Erythroblast (primary cell): ENCODE measurements at places on chromosomes 11 and 22.

GRCh38 chr11:72823105-72823804 is 9.0 kb downstream of the ATG16L2 start:
- DNase-seq, result no peak

DNA sequence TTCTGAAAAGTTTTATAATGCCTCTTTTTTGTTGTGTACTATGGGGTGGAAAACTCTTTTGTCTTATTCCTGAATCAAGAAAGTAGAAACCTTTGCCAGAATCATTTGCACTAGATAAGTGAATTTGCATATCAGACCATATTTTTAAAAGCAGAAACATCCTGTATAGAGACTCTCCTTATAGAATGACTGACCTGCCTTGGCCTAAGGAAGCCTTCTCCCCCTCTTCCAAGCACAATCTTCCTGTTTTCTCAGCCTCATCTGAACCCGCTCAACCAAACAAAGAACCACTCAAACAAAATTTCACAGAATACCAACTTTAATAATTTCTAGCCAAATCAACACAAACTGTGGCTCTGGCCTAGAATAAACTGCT is 60.3 kb downstream of the SIK3 start:
- DNase-seq, result no peak

- DNase-seq, result no peak
Observed at GRCh38 chr22:44795701-44796630, 43.6 kb downstream of the ARHGAP8 start.

GRCh38 chr11:43419460-43419859 is 60.7 kb downstream of the TTC17 start:
- peak; percentile 61 for DNase-seq

DNA sequence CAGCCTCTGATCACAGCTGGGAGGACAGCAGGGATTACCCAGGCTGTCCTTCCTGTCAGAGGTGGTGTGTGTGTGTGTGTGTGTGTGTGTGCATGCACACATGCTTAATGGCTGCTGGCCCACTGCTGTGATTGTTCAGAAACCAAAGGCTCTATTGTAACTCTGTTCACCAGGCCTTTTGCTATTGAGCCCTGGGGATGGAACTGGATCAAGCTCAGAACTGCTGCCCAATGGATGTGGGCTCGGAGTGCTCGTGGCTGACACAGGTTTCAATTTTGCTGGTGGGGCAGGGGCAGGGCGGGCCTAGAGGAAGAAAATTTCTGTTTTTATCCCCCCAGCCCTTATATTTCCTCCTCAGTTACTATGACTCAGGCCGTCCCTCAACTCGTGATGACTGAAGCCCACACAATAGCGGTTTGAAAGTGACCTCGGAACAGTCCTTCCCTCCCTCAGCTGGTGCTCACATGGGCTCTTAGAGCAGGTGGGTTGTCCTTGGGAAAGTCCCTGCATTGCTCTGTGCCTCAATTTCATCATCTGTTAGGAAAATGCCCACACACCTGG is 359.3 kb downstream of the TENM4 start:
- no peak for DNase-seq

DNA sequence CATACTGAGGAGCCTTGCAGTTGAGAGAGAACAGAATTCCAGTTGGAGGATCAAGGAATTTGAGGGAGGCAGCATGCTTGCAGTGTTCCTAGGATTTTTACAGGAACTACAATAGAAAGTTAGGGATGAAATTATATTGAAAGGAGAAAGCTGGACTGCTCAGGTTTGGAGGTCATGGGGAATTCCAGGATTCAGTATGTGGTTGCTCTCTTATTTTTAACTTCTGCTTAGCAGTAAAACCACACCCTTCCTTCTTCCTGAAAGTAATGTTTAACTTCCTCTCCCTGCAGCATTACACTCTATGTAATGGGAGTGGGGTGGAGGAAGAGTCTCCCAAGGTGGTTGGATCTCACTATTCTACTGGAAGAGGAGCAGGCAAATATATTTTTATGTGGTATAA is 31.3 kb downstream of the CTNND1 start:
- DNase-seq, result no peak

DNA sequence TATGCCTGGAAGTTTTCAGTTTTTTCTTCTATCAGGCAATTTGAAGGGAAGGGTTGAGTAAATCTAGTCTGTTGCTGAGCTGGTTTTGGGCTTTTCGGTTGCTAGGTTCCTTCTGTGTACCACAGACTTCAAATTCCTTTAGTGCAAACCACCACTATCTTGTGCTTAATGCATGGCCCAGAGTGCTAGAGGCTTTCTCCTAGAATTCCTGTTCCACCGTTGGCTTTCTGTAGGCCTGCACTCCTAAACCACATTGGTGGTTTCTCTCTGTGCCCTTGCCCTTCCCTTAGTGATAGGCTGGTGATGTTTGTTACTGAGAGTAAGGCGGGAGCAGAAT is 47.1 kb upstream of the CTSC start:
- DNase-seq, result no peak

DNA sequence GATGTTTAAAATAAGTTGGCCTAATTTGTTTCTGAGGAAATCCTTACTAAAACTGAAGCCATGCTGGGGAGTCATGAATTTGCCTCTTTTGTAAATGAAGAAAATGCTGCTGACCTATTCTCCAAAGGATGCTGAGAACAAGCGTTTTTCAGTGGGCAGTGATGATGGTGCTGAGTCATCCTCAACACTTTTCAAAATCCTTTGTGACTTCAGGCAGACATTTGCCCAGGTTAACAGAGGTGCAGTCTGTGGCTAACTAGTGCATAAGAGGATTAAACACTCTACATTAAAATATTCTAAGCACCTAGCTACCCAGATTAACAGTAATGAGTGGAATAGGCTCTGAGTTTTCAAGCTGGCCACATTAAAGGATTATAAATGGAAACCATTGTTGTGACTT is 509.0 kb downstream of the DLG2 start:
- DNase-seq, result no peak

GRCh38 chr11:122240638-122241037 is 124.6 kb upstream of the BLID start:
- no peak for DNase-seq

- DNase-seq, result no peak
Observed at GRCh38 chr11:131884461-131885073, 514.2 kb downstream of the NTM start.

- DNase-seq, result no peak
Observed at GRCh38 chr11:15489281-15489680, 374.6 kb downstream of the INSC start.

GRCh38 chr22:45246060-45246985 is 5.6 kb upstream of the KIAA0930 start:
- DNase-seq, result no peak

GRCh38 chr11:64445651-64446050 is 86.7 kb downstream of the RPS6KA4 start:
- no peak for DNase-seq

DNA sequence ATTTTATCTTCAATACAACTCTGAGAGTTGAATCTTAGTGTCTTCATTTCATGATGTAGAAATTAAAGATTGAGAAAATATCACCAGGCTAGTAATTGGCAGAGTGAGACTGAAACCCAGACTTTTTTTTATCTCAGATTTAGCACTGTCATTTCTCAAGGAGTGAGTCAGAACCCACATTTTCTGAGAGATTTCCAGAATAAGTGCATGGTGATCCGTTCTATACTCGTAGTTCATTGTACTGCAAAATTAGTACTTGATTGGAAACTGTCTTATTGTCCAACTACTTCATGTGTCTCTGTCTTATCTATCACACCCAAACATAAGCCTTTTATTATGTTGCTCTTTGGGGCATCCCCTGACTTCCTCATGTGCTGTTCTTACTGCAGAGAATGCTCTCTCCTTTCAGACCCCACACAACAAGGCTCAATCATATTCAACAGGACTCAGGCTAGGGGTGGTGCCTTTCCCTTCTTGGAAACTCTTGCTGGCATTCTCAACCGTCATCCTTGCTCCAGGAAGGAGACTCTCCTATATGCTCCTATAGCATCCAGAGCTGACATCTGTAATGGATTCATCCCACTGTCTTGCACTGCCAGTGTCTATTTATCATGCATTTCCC is 76.7 kb upstream of the BLID start:
- no peak for DNase-seq

DNA sequence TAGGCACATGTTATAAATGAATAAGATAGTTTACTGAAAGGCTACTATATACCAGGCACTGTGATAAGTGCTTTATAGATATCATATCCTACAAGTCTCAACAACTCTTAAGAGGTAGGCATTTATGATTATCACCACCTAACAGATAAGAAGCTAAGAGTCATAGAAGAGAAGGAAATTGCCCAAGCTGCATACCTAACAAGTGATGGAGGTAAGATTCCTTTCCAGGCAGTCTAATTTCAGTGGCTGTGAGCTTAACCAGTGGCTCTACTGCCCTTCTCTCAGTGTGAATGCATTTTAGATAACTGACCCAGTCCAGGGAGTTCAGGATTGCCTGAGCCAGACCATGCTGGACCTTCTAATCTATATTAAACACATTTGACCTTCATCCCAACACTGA is 39.2 kb downstream of the HEPHL1 start:
- no peak for DNase-seq
